D341Med (cell line): ENCODE measurements at places on chromosomes 1 and 21.

DNA sequence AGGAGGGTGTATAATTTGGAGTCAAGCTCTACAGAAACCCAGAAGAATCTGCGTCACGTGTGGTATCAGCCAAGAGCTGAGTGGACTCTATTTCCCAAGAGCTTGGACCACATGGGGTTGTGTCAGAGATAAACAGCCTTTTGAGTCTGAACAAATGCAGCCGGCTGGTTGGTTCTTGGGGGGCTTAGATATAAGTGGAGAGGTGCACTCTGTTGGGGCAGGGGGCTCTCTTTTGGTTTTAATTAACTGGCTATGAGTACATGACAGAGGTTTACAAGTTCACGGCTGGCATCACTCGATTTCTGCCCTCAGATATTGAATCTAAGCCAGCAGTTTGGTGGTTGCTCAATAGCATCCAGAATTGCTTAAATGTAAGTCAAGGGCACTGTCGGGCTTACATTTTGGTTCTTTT is 501 bp upstream of the MRAP start:
- no peak for DNase-seq

DNA sequence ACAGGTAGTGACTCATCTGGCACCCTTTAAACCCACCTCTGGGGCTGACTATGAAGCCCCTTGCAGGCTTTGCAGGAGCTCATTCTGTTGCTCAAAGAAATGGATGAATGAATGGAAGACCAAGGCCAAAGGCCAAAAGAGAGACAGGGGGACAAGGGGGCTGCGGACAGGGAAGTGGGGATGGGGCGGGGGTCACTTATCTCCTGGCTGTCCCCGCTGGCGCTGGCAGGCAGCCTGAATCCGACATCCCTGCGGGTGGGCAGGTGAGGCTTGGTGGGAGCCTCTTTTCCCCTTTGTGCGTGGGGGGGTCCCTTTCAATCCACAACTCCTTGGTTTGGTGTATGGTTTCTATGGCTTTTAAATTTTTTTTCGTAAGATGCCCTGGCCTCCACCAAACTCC is 239.6 kb upstream of the C1orf174 start:
- DNase-seq = no peak

DNA sequence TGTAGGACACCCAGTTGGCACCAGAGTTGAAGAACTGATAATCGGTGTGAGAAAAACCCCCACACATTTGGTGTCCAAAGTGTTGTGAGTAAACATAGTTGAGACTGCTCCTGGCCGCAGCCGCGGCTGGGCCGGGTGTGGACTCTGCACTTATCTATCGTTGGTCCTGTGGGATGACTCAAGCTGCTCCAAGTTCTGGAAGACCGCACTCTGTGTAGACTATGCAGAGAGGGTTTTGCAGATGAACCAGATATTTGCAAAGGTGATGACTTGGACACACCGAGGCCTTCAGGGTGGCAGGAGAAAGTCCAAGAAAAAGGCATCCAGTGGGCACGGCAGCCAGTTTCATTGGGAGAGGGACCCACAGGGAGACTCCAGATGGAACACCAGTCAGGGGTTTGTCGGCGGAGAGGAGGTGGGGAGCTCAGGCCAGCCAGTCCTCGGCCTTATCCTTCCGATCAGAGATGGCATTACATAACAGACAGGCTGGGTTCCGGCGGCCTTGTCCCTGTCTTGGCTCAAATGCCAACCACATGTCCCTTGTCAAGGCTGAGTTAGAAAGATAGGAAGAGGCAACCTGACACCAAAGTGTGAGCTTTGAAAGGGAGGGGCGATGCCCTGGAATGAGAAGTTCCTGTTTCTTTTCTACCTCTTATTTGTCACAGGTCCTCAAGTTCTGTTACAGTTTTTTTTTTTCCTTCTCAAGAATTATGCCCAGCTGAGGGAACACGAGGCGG is 21.1 kb downstream of the C2CD2 start:
- DNase-seq = no peak

DNA sequence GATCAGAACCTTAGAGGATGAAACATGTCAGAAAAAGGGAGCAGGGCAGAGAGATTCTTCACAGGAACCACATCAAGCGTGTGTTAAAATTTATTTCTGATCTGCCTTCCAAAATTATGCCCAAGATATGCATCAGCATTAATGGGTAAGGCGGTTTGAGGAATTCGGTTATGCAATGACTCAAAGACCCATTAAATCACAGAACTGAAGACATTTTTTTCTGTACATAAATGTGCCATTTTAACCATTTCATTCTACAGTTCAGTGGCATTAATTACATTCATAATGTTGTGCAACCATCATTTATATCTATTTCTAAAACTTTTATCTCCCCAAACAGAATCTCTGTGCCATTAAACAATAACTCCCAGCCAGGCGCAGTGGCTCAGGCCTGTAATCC is 43.4 kb downstream of the CNST start:
- DNase-seq = no peak

DNA sequence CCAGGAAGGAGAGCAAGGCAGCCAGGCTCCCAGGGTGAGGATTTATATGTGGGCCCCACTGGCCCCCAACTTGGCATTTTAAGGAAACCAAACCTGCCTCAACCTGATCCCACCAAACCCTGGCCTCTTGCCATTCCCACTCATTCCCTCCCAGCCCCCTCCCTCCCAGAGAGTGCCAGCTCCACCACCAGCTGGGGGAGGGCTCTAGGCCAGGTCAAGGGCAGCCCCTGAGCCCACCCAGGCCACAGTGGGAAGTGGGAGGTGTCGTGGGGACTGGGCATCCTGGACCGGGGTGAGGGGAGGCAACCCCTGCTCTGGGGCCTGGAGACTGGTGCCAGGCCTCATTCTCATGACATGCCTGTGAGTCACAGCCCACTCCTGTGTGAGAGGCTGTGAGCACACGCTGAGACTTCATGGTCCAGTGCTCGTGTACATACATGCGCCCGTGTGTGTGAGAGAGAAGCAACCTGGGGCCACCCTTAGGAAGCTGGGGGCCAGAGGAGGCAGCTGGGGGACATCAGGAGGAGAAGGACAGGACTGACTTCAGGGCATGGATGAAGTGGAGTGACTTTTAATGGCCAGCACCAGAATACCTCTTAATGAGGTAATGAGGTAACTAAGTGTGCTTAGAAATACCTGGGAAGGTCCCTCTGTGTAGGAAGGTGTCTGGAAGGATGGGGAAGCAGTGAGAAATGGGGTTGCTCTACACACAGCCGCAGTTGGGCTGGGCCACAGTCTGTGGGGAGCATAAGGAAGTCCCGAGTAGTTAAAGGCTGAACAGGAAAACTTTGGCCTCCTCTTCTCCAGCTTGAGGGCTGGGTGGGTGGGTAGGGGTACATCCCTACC is at the start of gene S100A2:
Gene S100A2 (minus strand): TSS at position 316 of the 846 bp plus-strand sequence. CDS start 1,967 bp downstream, outside the sequence.
- DNase-seq = no peak

DNA sequence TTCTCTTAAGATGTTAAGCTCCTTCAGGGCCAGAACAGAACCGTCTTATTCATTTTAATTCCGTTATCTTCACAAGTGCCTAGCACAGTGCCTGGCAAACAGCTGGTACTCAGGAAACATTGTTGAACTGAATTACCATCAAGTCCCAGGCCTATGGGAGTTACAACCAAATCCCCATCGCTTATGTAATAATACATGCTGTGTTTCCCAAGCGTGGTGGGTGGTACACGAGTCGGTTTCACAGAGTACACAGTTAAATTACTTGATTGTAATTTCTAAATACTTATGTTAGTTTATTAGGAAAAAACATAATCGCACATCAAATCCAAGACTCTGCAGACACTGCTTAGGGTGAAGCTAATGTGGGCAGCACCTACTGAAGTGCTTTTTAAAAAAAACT is 1.0 kb downstream of the ANGEL2 start:
- DNase-seq = peak; percentile 40

GRCh38 chr1:119986007-119986497 is 83.4 kb downstream of the NOTCH2 start:
- no peak for DNase-seq

DNA sequence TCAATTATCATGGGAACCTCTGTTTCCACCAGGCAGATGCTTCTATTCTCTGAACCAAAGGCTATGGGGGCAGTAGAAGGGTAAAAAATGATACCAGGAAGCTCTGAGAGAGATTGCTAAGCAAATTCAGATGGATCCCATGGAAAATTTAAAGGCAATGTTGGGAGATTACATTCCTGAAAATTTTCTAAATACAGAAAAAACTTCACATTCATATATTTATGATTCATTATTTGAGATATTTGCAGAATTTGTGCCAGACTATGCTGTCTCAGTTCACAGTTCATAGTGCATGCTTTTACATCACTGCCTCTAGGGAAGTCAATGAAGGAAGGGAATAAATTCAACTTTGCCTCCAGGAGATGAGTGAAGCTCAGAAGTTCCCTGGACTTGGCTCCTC is 57.5 kb downstream of the KCNT2 start:
- DNase-seq = no peak

DNA sequence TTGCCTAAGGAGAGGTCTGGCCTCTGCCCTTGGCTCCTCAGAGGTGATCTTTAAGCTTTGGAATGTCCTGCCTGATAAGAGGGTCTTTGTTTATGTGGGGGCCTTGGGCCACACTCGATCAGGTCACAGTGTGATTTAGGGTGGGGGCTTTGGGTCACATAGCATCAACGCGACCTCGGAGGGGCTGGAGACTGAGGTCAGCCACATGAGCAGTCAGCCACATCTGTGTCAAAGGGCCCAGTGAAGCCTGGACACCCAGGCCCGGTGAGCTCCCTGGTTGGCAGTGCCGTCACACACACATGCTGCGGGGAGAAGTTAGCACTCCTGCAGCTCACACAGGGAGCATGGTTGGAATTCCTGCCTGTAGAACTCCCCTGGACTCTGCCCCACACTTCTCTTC is 345.0 kb downstream of the NPHP4 start:
- no peak for DNase-seq

GRCh38 chr1:59788825-59789224 is 25.9 kb upstream of the HOOK1 start:
- DNase-seq = no peak

- no peak for DNase-seq
Observed at GRCh38 chr21:42125571-42126544, 54.7 kb downstream of the UMODL1 start.

DNA sequence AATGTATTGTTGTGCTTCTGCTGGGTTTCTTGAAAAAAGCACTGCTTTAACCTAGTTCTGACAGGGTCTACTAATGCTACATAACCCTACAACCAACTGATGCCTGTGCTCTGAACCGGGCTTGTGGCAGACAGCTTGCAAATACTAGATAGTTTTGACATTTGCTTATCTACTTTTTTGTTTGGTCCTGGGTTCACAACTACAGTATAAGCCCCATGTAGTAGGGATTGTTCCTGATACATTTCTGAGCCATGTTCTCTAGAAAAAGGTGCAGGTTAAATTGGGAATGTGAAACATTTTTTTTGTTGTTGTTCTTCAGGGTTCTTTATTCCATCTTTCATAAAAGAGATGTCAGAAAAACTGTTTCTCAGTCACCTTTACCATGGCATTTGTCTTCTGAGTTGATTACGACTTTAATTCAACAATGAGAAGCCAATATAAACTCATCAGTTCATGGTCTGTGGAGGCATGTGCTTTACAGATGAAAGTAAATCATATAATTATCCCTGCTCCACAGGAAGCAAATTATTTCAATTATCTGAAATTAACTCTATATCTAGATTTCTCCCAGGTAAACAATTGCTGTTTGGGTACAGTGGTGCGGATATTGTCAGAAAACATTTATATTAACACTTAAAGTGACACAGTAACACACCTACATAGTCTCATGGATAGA is 22.0 kb downstream of the OLFM3 start:
- DNase-seq = no peak

GRCh38 chr1:224745924-224746323 is 129.8 kb downstream of the CNIH3 start:
- no peak for DNase-seq

- peak; percentile 43 for DNase-seq
Observed at GRCh38 chr1:15139654-15140350, 13.7 kb upstream of the TMEM51 start.

- DNase-seq = no peak
Observed at GRCh38 chr21:44948426-44949120, 8.7 kb downstream of the SLX9 start.

GRCh38 chr21:30222724-30223123 is 6.8 kb upstream of the CLDN8 start:
- DNase-seq = no peak

- no peak for DNase-seq
Observed at GRCh38 chr1:69328186-69328585, 239.5 kb upstream of the LRRC7 start.

GRCh38 chr21:39842741-39843459 is 24.3 kb upstream of the PCP4 start:
- no peak for DNase-seq

- no peak for DNase-seq
Observed at GRCh38 chr1:115307661-115308060, 30.4 kb downstream of the NGF start.

- no peak for DNase-seq
Observed at GRCh38 chr21:45862543-45863207, 118.9 kb upstream of the COL6A1 start.

GRCh38 chr1:36133484-36133883 is 8.5 kb upstream of the COL8A2 start:
- no peak for DNase-seq

GRCh38 chr1:22217811-22218460 is 75.0 kb upstream of the WNT4 start:
- DNase-seq = no peak

- DNase-seq = no peak
Observed at GRCh38 chr1:23984417-23985186, 4.5 kb upstream of the SRSF10 start.

- DNase-seq = no peak
Observed at GRCh38 chr1:208192995-208193394, 51.2 kb downstream of the PLXNA2 start.

- DNase-seq = peak; percentile 38
Observed at GRCh38 chr1:1758692-1759455, 19.4 kb downstream of the NADK start.

DNA sequence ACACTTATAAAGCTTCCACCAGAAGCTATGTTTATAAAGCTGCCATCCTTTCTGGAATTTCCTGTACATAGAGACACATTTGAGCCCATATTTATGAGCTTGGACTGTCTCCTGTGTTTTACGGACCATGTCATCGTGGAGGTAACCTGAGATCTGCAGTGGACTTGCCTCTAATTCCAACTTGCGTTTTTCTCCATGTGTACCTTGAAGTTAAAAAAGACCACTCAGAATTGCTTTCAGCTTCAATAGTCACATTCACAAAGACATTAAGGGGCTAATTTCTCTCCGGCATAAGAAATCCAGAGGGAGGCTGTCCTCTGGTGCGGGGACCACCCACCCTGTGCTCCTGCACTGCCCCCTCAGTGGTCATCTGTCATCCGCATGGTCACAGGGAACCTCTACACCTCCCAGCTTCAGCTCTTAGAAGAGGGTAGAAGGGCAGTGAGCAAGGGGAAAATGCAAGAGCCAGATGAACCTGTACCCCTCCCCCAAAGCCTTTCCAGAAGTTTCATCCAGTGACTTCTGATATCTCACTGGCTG is 521.4 kb upstream of the CAMK1G start:
- DNase-seq = no peak

GRCh38 chr1:20487236-20487590 is 1.2 kb upstream of the CAMK2N1 start:
- no peak for DNase-seq

DNA sequence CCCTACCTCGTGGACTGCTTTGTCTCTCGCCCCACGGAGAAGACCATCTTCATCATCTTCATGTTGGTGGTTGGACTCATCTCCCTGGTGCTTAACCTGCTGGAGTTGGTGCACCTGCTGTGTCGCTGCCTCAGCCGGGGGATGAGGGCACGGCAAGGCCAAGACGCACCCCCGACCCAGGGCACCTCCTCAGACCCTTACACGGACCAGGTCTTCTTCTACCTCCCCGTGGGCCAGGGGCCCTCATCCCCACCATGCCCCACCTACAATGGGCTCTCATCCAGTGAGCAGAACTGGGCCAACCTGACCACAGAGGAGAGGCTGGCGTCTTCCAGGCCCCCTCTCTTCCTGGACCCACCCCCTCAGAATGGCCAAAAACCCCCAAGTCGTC is 2.0 kb downstream of the GJA4 start:
- no peak for DNase-seq
